ENCODE measurements at places on chromosomes 7 and 10.

DNA sequence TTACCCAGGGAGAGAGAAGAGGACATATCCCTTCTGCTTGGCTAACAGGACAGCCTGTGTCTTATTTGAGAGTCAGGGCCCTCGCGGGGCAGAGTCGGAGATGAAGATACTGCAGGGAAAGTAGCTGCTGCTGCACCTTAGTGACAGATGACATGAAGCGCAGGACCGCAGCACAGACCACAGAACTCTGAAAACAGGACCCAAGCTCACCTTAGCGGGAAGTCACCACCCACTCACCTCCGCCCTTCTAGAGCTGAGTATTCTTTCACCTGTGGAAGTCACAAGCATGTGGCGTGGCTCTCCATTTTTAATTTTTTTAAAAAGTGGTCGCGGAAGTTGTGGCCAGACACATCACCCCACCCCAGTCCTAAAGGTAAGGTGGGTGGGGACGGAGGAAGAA lies 191.4 kb downstream of the FAM107B start:
- DNase-seq, result no peak

- no peak for DNase-seq
Measured at GRCh38 chr7:13742811-13743210, 246.7 kb downstream of the ETV1 start.

DNA sequence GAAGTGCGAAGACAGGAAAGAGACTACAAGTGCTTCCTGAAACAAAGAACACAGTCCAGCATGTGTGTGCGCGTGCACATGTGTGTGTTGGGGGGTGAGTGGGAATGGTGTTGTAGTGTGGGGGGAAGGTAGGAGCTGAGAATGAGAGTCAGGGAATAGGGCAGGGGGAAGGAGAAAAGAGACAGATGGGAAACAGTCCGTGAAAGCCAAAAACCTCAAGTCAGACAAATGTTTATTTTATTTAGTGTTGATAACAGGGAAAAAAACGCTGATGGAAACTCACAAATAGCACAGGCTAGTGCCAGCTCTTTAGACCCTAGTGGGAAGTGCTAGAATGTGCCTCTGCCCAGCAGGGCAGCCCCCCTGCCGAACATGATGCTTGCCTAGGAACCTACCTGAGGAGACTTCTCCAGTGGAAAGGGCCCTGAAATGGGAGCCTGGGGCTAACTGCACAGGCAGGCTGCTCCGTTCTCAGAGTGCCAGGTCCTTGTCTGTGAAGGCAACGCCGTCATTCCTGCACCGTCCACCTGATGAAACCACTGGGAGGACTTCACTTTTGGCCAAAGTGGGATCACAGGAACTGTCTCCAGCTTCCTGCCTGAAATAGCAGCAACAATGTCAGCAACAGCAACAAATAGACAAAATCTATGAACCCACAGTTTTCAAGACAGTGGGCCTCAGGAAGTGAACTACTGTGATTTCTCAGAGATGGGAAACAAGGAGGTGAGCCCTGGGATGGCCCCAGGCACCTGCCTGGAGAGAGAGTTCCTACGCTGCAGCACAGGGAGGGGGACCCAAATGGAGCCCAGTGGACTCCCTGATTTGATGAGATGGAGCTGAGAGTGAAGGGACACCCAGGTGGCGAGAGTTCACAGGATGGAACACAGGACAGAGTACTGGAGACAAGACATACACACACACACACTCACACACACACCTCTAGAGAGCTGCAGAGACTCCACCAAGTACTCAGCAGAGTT lies 379.7 kb downstream of the RPS24 start:
- no peak for DNase-seq

GRCh38 chr10:8584666-8585065 lies 530.2 kb downstream of the GATA3 start:
- no peak for DNase-seq

GRCh38 chr7:16939161-16939560 lies 57.4 kb upstream of the AGR3 start:
- no peak for DNase-seq

DNA sequence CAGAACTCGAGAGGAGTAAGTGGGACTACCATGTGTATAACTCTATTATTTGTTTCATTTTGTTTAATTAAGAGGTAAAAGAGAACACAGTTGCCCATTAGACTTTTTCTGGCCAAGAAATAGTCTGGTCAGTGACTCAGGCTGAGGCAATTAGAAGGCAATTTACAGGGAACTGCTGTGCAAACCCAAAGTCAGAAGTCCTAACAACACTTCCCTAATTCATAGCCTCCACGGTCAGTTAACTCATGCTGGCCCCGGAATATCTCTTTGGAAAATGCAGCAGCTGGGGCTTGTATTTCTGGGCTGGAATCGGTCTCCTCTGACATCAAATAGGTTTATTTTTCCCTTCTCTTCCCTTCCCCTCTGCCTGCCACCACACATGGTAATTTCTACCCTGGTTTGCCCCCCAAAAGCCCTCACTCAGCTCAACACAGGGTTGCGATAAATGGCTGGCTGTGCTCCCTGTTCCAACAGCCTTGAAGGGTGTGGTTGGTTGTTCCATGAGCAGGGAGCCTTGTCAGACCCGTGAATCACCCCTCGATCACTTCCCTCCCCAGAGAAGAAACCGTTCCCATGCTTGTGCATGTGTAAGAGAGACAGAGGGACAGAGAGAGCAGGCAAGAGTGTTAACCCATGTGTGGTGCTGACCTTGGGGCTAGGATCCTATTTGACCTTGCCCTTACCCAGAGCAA lies 5.3 kb downstream of the SH3PXD2A start:
- DNase-seq, result no peak

- DNase-seq, result no peak
Measured at GRCh38 chr10:65306201-65306600, 1619.6 kb upstream of the LRRTM3 start.

- DNase-seq, result no peak
Measured at GRCh38 chr7:150954201-150954985, 23.7 kb downstream of the KCNH2 start.

GRCh38 chr7:130095812-130096211 lies 25.5 kb downstream of the KLHDC10 start:
- DNase-seq, result no peak

DNA sequence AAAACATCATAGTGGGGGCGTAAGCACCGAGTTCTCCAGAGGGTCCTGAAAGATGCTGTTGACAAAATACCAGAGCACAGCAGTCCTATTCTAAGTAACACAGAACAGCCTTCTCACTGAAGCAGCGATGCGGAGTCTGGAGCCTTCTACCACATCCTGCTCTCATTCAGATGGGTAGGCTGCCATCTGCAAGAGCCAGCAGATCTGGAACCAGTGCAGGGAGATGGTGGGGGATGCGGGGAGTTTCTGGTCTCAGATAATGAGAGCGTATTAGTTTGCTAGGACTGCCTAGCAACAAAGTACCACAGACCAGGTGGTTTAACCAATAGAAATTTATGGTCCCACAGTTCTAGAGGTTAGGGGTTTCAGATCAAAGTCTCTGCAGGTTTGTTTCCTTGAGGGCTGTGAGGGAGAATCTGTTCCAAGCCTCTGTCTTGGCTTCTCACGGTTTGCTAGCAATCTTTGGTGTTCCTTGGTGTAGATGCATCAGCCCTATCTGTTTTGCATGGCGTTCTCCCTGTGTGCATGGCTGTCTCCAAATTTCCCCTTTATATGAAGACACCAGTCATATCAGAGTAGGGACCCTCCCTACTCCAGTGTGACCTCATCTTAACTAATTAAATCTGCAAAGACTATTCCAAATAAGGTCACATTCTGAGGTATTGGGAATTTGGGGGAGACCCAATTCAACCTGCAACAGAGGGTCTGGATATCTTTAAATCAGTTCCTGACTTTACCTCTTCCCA lies 52.0 kb upstream of the STEAP1B start:
- no peak for DNase-seq

GRCh38 chr10:75739414-75740143 lies 308.2 kb downstream of the LRMDA start:
- DNase-seq, result no peak

DNA sequence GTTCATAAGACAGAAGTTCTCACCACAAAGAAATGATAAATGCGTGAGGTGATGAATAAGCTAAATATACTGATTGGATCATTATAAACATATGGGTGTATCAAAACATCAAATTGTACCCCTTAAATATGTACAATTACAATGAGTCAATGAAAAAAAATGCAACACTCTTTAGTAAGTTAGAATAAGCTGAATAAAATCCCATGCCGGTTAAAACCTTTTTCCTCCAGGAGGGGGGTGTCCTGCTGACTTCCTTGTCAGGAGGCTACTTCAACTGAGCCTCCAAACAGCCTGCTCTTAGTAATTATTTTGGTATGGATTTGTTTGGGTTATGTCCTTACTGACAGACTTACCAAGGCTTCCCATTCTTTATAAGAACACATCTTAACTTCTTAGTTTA lies 649.1 kb downstream of the INHBA start:
- no peak for DNase-seq

GRCh38 chr10:69051303-69051702 lies 36.6 kb upstream of the SRGN start:
- no peak for DNase-seq

- DNase-seq, result no peak
Measured at GRCh38 chr7:157674715-157675426, 338.1 kb downstream of the DNAJB6 start.

DNA sequence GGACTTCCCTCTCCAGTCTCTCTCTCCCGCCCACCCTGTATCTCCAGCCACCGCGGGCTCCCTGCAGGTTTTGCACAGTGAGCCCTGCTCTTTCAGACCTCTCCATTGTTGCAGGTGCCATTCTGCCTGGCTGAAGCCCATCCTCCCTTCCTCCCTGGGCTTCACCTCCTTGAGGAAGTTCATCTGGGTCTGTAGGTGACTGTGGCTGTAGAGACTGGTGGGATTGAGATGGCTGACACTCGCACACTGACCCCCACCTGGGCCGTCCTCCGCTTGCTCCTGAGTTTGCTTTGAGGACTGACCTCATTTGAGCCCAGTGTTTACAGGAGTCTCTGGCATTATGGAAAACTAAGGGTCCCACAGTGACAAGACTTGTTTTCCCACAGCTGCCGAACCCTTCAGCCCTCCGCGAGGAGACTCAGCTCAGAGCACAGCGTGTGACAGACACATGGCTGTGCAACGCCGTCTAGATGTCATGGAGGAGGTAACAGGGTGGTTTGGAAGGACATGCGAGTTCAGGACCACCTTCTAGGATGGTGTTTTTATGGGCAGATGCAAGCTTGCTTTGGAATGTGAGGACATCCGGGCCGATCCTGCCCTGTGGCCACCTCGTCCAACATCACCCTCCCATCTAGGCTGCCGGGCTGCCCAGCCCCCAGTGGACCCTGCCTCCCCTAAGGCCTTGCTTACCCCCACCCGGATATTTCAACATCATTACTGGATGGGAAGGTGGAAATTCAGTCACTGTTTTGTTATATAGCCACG lies 9.3 kb downstream of the PLAC9 start:
- DNase-seq, result no peak

DNA sequence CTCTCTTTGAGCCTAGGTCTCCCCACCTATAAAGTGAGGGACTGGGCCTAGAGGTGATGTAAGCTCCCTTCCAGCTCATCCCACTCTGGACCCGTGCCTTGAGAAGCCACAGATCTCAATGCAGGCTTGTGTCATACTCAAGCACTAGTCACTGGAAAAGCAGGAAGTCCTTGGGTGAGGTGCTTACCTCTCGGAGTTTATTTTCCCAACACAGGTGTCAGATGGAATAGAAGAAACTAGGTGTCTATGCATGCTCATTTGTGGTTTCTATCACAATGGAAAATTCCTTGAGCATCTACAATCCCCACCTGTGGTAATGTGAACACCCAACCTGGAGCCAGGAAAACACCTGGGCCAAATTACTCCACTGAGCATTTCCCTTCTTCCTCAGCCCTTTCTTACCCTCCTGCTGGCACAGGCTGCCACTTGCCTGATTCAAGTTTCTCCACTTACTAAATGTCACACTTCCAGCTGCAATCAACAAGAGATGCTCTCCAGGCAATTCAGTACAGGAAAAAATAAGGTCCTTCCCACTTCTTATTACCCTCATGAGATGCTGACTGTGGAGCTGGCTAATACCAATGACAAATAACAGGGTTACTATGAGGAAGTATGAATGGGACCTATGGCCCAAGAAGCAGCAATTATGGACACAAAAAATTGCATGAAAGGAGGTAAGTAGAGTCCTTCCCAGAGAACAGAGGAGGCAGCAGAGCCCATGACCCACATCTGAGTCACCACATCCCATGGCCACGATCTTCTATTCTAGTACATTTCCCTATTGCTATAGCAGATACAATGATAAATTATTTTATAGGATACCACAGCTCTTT lies 13.1 kb downstream of the LSM5 start:
- no peak for DNase-seq

DNA sequence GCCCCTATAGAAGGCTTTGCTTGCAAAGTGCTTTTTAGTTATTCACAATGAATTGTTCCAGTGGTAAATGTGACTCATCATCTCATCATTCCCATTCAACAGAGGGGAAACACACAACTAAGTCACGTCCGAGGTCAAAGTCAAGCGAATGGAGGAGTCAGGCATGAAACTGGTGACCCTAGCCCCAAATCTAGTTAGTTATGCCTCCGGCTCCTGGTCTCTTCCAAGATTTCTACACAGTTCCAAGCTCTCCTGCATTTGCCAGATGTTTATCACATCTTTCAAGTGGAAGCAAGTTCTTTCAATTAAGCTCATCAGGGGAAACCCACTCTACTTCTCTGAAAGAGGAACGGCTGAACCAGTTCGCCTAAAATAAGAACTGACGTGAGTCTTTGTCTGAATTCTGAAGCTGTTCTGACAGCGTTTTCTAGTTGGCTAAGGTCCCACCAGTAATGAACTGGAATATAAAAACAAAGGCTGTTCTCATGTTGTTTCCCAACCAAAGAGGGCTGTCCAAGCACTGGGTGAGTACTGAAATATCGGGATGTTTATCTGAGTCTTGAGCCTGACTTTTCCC lies 140.9 kb upstream of the NRBF2 start:
- DNase-seq, result no peak

GRCh38 chr10:60293581-60294175 lies 96.0 kb downstream of the ANK3 start:
- no peak for DNase-seq

DNA sequence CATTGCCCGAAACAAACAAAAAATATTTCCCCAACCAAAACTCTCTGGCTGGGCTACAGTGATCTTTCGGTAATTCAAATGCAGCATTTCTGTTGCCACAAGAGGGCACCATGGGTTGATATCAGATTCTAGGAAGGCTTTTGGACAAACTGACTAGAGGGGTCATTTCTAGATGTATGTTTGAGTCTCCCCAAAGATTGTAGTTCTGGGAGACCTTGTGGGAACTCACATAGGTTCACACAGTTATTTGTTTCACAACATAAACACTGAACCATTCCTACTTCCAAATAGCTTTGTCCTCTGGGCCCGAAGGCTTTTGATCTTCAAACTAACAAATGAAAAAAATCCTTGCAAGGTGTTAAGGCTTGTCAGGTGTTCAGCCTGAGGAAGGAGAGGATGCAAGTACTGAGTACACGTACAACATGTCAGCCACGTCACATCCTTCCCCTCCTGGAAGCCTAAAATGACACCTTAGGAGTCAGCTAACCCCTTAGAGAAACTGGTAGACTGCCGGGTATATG lies 37.0 kb upstream of the IL15RA start:
- DNase-seq, result peak; percentile 31
